ENCODE measurements at places on chromosomes 4 and X.

GRCh38 chr4:182136201-182136600 is 107.0 kb upstream of the TENM3 start:
- no peak for DNase-seq

- no peak for DNase-seq
Measured at GRCh38 chrX:72027914-72028307, 103.8 kb downstream of the RTL5 start.

GRCh38 chrX:65871671-65872311 is 168.1 kb downstream of the VSIG4 start:
- no peak for DNase-seq

GRCh38 chrX:21375708-21376009 is 1.4 kb downstream of the CNKSR2 start:
- DNase-seq: no peak

- no peak for DNase-seq
Measured at GRCh38 chr4:24753519-24753918, 41.9 kb upstream of the SOD3 start.

- no peak for DNase-seq
Measured at GRCh38 chr4:25861951-25862410, 807 bp downstream of the SEL1L3 start.

DNA sequence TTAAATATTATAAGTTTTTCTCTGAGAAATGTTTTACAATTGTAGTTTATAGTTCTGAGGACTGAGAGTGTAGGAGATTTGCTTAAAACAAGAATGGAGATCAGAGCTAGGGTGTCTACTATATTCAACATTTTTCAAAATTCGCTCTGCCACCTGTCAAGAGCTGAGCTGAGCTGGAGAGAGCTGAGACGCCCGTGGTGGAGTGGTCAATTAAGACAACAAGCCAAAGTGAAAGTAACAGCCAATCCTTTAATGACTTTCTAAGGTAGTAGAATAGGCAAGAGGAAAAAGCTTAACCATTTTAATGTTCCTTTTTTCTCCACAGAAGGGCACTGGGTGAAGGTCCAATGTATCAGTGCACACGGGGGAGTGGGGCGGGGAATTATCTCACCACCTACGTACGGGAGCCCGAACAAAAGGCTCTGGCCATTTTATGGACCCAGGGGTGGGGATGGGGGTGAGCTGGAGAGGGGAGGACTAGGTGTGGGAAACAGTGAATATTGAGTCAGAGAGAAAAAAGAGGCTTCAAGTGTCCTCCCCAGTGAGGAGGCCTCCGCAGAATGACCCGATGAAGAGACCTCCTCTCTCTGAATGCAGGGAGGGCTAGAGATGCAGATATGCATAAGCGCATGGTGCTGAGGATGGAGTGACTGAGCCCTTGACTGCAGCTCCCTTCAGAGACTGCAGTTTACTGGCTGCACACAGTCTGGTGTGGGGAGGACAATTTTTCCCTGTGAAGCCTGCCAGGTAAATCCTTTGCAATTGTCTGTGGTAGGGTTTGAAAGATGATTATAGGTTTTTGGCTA is 60.8 kb downstream of the SPCS3 start:
- DNase-seq: no peak

GRCh38 chr4:111641813-111642579 is 503.3 kb upstream of the FAM241A start:
- peak; percentile 47 for DNase-seq

- DNase-seq: no peak
Measured at GRCh38 chr4:86894455-86894854, 2.2 kb upstream of the C4orf36 start.

DNA sequence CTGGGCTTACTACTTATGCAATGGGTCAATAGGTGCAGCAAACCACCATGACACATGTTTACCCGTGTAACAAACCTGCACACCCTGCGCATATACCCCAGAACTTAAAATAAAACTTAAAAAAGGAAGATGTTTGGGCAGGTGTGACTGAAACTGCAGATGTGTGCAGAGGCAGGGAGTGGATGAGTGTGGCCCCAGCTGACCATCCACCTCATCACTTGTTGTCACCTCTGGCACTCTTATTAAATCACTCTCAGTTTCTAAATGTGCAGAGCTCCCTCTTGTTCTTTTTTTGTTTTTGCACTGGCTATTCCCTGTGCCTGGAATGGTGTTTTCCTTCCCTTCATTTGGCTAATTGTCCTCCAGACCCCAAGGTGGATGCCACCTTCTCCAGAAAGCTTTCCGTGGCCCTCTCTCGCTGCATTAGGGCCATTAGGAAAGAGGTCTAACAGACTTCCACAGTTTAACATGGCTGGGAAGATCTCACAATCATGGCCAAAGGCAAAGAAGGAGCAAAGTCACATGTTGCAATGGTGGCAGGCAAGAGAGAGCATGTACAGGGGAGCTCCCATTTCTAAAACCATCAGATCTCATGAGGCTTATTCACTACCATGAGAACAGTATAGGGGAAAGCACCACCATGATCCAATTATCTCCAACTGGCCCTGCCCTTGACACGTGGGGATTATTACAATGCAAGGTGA is 58.5 kb downstream of the SLC2A9 start:
- DNase-seq: no peak

DNA sequence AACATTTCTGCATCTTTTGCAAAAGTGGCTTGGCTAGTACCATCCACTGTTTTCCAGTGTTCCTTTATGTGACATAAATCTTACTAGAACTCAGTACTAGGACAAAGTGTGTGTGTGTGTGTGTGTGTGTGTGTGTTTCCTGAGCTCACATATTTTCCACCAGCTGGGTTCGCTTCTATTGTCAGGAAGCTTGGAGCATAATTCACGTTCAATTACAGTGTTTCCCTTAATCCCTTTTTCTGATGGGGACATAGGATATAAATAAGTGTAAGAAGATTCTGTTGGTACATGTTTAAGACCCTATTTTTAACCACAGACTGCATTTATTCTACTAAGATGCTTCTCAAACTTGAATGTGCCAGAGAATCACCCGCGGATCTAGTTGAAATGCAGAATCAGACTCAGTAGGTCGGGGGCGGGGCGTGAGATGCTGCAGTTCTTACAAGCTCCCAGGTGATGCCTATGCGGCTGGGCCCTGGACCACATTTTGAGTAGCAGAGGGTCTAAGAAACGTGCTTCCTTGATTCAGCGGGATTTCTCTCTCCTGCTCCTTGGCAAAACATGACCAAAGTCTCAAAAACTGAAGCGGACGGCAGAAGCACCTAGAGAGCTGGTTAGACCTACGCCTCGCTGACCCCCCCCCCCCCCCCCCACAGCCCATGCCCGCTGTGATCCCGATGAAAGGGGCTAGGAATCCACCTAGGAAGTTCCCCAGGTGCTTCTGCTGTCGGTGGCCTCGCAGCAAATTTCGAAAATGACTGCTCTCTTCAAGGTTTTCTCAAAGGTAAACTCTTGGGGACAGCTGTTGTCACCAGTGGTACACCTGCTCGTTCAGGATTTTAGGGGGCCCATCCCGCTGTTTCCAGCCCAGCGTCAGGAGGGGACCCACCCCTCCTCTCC is 797 bp downstream of the CD99L2 start:
- DNase-seq: peak; percentile 24

- no peak for DNase-seq
Measured at GRCh38 chr4:121799867-121800501, 1.1 kb upstream of the EXOSC9 start.

DNA sequence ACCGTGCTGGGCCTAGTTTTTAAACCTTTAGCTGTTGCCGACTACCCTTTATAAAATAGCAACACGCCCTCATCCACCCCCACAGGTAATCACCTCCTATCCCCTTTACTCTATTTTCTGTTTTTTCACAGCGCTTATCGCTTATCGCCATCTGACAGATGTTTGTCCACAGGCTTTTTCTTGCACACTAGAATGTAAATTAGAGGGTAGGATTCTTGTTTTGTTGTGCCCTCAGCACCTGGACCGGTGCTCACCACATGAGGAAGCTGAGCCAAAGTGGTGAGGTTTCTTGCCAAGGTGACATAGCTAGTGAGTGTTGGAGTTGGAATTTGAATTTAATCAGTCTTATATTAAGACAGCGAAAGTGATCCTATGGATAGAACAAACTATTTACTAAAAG is 2.9 kb upstream of the RBBP7 start:
- no peak for DNase-seq

DNA sequence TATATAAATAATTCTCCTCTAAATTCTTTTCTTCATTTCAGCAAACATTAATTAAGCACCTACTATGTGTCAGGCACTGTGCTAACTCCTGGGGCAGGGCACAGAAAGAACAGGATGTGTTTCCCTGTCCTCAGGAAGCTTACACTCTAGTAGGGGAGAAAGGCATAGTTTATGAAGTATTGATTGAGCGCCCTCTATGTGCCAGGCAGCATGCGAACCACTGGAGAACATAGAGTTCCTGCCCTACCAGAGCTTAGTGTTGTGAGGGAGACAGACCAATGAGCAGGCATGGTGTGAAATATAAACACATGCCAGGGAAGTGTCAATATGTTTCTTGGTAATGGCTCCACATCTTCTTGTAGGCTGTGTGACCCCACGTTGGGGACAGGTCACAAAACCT is 3.7 kb downstream of the ADGRG4 start:
- DNase-seq: no peak

DNA sequence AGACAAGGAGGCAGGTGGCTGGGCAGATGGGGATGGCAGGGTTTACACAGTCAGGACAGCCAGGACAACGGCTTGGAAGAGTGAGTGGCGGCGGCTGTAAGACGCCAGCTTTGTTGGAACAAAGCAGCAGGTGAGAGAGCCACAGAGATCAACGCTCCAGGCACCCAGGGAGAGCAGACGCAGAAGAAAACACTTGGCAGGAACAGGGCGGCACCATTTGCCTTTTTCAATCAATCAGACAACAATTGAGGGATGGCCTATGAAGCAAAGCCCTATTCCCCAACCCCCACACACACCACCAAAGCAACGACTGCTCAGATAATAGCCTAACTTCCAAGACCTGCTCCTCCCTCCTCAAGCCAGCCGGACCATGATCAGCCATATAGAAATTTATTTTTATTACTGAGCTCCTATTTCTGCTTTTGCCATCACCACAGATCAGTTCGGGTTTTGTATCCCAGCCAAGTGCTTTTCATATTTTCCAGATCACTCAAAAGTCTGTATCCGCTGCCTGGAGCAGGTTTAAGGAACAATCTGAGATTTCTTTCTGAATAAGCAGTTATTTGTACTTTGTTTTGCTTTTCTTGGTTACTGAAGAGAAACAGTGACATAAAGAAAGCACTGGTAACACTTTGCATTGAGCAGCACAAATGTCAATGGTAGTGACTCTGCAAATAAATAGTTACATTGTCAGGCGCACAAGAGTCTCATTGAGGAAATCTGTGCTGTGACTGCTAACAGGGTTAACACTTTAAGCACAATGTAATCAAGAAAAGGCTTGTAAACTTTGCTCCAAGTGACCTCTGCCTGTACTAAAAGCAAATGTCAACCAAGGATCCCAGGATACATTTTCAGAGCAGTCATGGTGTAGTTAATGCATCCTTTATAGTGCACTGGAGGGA is 81.8 kb upstream of the RBPJ start:
- DNase-seq: peak; percentile 53

GRCh38 chrX:18702362-18703195 is 4.9 kb upstream of the PPEF1 start:
- no peak for DNase-seq

DNA sequence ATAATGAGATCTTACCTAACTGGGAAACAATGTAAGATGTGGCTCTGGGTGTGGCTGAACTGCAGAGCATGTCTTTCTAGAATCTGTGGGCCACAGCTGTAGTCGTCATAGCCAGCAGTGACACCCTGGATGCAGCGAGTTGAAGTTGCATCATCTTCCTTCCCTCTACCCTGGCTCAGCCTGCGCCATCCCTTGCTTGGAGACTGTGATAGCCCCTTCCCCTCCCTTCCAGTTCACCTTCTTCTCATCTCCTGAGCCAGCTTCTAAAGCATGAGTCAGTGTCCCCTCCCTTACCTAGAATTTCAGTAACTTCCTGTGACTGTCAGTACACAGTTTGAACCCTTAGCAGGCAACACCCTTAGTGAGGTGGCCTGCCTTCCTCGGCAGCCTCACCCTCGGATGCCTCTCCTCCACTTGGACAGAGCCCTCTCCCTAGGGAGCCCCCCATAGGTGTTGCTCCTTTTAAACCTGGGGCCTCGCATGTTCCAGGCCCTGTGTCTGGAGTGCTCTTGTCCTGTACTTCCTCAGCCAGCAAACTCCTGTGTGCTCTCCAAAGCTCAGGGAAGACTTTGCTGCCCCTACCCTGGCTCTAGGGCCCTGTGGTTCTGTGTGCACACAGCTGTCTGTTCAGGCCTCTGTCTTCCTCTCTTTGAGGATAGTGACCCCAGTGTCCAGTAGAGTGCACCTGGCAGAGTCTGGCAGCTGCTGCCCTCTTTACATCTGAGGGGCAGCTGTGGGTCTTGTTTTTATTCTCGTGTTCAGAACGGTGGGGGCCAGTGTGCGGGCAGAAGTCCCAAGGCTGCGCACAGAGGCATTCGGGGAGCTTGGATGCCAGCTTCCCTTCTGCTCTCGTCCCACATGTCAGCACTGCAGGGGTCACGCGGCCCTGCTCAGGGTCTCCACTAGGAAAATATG is 43.7 kb upstream of the TADA2B start:
- DNase-seq: no peak

- no peak for DNase-seq
Measured at GRCh38 chrX:110143454-110144210, 140.7 kb downstream of the TMEM164 start.

DNA sequence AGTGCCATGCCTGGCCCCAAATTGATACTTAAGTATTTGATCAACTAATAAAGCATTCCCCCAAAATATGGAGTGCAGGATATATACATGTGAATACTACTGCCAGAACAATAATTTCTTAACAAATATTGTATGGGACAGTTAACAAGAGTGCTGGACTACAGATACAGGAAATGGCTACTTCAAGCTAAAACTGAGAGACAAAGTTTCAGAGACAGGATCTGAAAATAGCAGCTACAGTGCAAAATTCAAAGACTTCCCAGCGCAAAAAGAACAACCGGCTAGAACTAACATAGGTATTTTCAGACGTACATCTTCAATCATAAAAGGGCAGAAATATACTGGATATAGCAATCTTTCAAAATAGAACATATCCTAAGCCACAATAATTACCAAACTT is 6.3 kb downstream of the ATRX start:
- no peak for DNase-seq

GRCh38 chr4:184463856-184464255 is 10.5 kb downstream of the IRF2 start:
- no peak for DNase-seq

GRCh38 chr4:26088433-26088928 is 174.5 kb downstream of the SMIM20 start:
- DNase-seq: no peak
